ENCODE measurements at places on chromosomes 3 and 15.

DNA sequence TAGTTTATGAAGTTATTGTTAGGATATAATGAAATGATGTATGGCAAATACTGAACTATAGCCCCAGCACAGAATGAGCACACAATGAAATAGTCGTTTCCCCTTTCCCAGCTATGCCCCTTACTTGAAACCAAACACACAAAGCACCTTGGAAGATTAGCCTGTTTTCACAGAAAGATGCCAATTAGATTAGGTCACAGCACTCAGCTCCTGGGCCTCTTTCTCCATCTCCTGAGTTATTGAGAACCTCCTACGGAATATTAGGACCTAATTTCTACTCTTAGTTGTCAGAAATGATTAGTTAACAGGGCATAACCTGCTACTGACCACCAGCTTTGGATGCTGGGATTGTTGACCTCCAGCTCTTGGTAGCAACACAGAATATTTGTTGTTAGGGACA is 269.4 kb upstream of the ROPN1 start:
- no peak for DNase-seq

DNA sequence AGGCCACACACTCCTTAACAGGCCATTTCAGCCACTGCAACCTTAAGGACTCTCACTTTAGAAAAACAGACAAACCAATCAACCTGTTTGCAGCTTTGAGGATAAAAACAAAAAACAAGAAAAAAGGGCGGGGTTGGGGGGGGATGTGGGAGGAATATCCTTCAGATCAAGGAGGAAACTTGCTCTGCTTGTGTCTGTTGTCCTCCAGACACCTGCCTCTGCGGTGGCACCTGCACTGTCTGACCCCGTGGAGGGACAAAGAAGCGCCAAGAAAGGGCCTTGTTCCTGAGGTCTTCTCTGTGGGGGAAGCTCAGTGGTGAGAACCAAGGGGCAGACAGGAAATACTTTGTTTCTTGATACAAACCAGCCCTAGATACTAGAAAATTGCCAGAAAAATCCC is 70.5 kb downstream of the POLR2M start:
- no peak for DNase-seq

DNA sequence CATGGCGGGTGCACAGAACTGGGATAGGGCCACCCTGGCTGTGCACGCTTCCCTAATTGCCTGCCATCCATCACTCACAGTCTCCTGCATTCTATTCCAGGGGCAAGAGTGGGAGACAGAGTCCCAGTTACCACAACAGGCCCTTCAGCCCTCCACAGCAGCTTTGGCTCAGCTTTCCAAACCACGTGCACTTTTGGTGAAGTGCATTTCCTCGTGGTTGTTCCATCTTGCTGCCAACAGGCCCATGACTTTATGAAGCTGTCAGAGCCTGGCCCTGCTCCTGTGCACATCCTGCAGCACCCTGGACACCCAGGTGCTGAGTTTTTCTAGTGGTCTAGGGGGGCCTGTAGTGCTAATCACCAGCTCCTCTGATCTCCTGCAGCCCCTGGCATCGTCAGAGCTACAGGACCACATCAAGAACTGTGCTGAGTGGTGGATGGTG is 110.2 kb downstream of the ADCY5 start:
- no peak for DNase-seq

DNA sequence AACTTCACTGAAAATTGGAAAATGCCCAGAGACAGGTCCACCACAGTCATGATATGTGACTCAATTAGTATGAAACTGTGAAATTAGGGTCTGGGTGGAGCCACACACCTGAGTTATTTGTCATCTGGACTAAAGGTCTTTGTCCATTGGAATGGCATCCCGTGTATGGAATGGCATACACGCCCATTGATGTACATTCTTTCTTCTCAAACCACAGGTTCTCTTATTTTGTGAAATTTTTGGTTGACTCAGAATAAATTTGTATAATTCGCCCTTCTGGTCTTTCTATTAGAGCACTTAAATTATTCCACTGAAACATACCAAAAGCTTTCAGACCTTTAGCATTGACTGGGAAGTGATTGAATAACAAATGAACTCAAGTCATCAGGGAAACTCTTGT is 66.8 kb upstream of the UBE2E1 start:
- DNase-seq = no peak

DNA sequence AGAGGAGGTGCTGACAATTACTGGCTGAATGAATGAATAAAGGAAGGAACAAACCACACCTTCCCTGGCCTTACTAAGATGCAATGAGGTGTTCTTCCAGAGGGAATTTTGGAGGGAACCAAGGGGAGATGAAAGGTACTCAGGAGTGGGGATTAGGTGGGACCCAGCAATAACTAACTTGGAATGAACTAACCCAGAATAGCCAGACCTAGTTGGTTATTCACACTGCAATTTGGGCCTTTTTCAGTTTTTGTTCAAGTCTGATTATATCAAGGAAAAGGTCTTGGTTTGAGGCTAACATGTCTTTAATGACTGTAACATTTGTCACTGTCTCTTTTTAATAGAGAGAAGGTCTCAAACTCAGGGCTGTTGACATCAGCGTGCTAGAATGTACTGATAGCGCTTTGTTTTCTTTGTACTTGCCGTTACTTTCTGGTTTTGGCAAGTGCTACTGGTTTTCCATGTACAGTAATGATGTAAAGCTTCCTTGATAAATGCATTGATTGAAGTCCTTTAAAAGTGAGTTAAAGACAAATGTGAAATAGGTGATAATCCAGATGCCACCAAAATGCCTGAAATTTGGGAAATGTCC is 3.2 kb upstream of the PLXND1 start:
- DNase-seq = no peak

DNA sequence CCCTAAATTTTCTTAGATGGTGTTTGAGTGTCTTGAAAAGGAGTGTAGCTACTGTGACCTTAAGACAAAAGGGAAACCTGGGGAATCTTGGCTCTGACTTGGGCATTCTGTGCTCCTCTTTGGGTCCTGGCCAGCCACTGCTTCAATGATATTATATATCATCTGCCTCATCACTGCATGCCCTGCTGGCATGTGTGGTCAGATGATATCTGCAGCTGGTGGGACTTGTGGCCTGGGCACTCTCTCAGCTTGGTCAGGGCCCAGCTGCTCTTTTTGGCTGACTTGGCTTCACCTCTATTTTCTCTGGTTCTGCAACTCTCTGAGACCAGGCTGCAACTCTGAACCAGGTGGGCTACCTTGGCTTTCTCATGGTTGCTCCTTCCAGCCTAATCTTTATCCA is 446.1 kb upstream of the RARB start:
- DNase-seq = no peak

- DNase-seq = no peak
These were observed 373.3 kb upstream of the RBMS3 start for GRCh38 chr3:28907616-28908015.

- no peak for DNase-seq
These were observed 15.3 kb downstream of the LRRC57 start for GRCh38 chr15:42533246-42533645.

DNA sequence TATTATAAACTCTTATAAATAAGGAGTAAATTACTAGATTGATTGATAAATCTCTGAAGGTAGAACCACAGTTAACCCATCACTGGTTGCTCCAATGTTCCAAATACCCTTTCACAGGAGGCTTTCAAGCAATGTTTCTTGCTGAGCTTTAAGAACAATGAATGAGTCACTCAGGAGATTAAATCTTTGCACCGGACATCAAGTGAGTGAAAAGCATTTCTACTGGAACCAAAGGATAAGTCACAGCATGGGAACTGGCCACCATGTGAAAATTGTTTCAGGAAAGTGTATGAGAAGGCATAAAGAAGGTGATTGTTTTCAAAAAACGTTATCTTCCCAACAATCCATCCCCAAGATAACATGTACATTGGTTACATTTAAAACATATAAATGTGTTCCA is 90.6 kb downstream of the CNTN3 start:
- DNase-seq = no peak

- no peak for DNase-seq
These were observed 191.7 kb upstream of the TLE3 start for GRCh38 chr15:70289191-70289955.

- no peak for DNase-seq
These were observed 1013.6 kb downstream of the ROBO1 start for GRCh38 chr3:78754066-78754743.

DNA sequence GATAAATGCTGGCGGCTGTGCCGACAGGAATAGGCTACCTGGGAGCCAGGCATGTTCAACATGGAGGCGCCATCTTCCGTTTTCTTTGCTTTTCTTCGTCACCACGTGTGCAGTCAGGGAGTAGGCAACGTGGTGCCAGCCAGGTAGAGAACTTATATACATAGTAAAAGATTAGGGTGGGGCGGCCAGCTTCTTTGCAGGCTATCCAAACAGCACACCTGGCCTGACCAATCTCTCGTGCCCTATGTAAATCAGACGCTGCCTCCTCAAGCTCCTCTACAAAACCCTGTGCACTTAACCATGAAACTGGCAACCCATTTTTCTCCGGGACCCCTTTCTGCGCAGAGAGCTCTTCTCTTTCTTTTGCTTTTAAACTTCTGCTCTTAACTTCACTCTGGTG is 28.6 kb upstream of the OR5K4 start:
- no peak for DNase-seq

DNA sequence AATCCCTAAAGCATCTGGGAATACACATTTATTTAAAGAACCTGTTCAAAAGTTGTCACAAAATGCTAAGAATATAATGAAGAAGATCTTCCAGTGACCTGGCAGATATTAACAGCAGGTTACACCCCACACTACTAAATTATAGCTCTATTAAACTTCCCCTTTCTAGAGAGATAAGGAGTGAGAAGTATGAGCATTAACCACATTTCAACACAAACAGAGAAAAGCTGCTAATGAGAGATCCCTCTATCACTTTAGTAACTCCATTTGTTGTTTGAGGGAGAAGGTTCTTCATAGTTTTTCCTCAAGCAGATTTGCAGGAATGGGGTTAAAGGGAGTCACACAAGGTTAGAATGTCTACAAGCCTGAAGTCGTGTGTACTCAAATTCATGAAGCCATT is 3.6 kb downstream of the COL8A1 start:
- DNase-seq = no peak

GRCh38 chr15:35723852-35724251 is 177.9 kb upstream of the DPH6 start:
- DNase-seq = no peak

DNA sequence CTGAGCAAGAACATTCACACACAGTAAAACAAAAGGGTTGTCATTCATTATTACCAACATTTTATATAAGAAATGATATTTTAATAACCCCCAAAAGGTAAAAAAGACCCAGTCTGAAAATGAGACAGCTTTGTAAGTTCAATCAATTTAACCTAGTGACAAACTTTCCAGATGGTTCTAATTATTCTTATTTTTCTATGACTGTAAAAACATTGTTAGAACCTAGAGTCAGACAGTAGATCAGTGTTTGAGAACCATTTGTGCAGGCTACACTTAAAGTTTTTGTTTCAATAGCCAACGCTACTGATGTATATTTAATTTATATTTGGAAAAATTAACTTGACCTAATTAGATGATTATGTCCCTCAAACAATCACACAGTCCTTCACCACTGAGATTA is 708.4 kb upstream of the CBLB start:
- no peak for DNase-seq

DNA sequence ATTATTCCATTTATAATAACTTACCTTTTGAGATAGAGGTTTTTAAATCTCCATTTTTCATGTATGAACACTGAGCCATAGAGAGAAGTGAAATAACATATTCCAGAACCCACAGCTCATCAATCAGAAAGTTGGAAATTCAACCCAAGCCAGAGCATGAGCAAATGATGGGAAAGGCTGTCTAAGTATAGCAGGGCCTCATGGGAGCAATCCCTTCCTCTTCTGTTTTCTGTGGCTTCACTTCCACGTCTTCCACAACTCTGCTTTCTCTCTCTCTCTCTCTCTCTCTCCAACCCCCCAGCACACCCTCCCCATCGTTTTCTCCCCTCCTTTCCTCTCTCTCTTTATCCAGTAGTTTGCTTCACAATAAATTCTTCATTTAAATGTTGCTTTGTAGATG is 14.8 kb upstream of the IL1RAP start:
- DNase-seq = no peak

- DNase-seq = no peak
These were observed 8.2 kb downstream of the ZIC4 start for GRCh38 chr3:147397875-147398812.

- no peak for DNase-seq
These were observed 139.7 kb downstream of the NSMCE3 start for GRCh38 chr15:29129926-29130325.

DNA sequence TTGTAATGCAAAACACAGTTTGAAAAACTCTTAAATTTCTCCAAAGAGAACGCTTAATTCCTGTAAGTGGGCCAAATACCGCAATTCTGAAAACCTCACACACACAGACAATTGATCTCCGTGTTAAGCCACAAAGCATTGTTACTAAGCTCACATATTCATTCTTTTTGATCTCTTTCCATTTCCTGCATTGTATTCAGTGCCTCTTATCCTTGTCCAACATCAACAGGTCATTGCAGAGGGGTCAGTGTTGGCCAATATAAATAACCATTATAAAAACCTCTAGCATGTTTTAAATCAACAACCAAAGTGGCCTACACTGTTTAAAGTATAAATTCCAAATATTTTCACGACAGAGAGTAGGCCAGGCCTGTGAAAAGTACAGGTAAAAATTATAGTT is 171.1 kb downstream of the PDZRN3 start:
- no peak for DNase-seq

DNA sequence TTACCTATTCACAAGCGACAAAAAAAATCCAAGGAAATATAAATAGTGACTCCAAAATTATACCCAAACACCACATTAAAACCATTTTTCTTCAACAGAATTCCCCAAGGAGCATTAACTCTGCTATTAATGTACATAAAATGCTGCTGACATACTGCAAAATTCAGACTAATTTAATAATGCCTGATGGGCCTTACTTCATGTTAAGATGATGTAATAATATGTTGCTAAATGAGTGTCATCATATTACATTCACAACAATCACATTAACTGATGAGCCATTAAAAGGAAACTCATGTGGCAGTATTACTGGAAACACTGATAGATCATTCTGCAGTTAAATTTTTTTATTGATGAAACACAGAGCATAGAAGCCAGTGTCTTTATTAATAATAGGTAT is 204.9 kb upstream of the CGNL1 start:
- no peak for DNase-seq

DNA sequence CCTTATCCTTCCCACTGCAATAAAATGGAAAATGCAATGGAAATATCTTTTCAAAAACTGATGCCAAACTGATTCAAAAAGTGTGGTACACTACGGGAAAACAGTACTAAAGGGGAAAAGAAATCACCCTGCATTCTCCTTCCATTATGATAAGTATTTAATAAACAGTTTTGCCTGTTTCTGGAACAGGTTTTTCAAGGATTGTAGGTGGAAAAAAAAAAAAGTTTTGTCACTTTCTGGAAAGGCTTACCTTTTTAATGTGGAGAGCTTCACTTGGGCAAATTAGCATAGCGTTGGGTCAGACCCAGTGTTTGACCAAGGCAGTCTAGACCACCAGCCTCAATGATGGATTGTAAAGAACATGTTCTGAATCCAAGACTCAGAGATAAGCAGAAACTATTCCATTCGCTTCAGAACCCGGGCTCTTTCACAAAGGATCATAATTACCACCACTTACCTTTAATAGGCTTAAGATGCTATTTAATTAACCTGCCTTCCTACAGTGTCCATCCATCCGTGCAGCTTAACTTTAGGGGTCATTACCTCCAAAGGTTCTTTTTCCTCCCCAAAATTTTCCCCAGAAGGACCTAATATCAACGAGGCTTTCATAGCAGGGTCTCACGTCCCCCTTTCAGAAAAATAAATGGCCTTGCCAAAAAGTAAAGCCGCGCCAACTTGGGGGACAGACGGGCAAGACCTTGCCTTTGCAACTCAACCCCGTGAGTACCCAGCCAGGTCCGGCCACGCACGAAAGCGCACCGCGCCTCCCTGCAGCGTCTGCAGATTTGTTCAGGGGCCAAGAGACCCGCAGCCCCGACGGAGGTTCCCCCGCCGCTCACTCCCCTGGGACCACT is 1.0 kb downstream of the DCBLD2 start:
- DNase-seq = no peak
